Stimulated activated CD4-positive, alpha-beta T cell treated with anti-CD3 and anti-CD28 coated beads, Interleukin-15, amount 100 ng/mL, for 1 hour (primary cell): ENCODE measurements at places on chromosomes 1 and 21.

- DNase-seq, result no peak
Measured at GRCh38 chr1:111921948-111922347, 67.5 kb downstream of the KCND3 start.

DNA sequence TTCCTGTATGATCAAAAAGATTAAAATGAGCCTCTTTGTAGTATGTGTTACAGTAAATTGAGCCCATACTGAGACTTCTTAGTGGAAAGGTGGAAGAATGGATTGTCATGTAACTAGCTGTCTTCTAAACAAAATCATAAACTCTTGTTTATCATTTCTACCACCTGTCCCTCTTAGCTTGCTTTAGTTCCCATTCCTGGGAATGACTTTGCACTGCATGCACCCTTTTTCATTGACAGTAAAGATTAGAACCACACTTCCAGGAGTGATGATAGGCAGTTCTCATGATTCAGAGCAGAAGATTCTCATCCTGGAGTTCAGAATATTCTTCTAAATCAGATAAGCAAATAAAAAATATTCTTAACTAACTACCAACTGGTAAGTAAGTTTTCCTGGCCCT is 28.0 kb downstream of the DENND2D start:
- DNase-seq, result no peak

DNA sequence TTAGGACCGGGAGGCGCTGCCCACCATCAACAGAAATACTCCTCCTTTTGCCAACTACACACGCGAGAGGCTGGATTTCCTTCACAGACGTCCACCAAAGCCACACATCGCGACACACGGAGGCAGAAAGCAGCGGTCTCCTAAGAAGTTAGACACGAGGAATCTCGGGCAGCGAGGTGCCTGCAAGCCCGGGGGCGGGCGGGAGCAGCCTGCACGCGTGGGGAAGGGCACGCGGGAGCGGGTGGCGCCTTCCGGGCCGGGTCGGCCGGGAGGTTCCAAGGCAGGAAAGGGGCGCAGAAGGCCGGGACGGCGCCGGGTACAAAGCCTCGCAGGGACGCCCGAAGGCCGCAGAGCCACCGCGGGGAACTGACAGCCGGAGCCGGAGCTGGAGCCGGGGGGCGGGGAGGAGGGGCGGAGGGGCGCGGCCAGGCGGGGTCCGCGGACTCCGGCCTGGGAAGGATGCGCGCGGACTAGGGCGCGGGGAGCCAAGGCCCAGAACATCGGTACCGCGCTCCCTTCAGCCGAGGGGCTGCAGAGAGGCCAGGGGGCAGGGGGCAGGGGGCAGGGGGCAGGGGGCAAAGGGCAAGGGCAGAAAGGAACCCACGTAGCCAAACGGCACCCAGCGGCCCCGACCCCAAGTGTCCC is 722 bp downstream of the NPHP4 start:
- DNase-seq, result peak; percentile 21

DNA sequence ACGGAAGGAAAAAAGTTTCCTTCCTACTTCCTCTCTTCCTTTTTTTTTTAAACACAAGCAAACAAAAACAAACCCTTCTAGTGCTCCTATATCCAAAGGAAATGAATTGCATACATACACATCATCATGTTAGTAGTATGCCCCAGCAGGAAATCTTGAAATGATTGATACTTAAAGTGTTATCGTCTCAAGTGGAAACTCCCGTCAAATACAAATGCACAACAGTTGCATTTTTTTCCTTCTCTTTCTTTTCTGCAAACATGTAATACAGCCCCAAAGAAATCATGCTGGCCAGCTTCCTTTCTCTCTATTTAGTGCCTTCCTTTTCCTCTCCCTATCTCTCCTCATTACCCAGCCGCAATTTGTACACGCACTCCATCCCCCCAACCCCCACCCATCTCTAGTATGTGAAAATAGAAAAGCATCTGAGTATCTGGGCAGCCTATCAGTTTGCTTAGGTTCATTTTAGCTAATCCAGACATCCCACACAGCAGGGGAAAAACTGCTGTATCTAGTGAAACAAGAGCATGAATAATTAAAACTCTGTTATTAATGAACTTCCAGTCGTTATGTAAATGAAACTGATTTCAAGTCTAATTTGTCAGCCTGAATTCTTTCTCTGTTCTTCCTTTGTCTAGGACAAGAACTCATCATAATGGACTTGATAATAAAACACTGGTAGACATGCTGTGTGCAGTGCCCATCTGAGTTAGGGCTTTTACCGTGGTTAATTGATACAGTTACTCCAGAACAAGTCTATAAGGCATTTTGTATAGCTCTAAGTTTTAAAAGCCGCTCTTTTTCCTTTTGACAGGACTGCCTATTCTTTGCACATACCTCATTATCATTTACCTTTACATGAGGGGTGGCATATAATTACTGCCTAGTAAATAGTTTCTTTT is 336.5 kb upstream of the ADGRL2 start:
- DNase-seq, result no peak

DNA sequence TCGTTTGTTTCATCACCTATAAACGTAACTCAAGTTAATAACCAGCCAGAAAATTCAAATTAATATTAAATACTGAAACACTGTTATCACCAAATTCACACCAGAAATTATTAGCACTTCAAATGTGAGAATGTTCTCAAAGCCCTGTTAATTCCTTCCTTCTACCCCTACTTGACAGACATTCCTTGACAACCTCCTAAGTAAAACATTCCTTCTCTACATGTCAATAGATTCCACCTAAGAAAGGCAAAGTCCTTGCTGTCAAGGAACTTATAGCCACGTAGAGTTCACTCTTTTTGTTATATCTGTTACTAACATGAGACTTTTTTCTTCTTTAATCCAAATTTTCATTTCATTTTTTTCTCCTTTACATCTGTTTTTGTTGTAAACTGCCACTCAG is 441.5 kb downstream of the SMYD3 start:
- no peak for DNase-seq

- no peak for DNase-seq
Measured at GRCh38 chr1:243739335-243740003, 110.6 kb downstream of the AKT3 start.

- no peak for DNase-seq
Measured at GRCh38 chr1:89037186-89037585, 14.5 kb upstream of the GBP3 start.

GRCh38 chr1:12658531-12659453 is 14.9 kb downstream of the AADACL4 start:
- peak; percentile 42 for DNase-seq

GRCh38 chr1:88610687-88611086 is 73.4 kb upstream of the PKN2 start:
- no peak for DNase-seq

DNA sequence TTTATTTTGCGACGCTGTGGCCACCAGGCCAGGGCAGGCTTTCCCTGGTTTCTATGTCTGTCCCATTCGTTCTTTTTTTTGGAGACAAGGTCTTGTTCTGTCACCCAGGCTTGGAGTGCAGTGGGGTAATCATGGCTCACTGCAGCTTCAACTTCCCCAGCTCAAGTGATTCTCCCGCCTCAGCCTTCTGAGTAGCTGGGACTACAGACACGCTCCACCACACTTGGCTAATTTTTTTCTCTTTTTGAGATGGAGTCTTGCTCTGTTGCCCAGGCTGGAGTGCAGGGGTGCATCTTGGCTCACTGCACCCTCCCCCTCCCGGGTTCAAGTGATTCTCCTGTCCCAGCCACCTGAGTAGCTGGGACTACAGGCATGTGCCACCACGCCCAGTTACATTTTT is 43.4 kb upstream of the WNT4 start:
- DNase-seq, result no peak

DNA sequence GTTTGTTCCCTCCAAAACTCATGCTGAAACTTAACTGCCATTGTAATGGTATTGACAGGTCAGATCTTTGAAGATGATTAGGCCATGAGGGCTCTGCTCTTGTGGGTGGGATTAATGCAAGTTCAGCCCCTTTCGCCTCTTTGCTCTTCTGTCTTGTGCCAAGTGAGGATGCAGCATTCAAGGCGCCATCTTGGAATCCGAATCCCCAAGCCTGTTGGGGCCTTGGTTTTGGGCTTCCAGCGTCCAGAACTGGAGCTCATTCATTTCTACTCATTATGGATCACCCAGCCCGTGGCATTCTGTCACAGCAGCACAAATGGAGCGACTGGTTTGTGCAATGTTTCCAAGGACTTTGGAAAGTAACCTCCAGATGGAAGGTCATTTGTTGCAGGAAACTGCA is 5.6 kb downstream of the TTC34 start:
- no peak for DNase-seq

DNA sequence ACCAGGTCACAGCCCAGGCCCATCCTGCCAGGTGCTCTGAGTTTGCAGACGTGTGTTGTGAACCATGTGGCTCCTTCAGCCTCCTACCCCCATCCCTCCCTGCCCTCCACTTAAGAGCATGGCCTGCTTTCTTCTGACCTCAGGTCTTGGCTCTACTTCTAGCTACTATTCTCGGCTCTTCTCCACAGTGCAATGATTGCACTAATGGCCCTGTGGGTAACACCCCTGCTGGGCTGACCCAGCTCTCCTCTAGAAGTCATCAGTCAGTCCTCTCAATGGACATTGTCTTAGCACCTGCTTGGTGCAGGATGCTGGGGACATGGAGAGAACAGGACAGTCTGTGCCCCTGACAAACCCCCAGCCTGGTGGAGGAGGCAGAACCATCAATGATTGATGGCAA is 22.2 kb upstream of the IFFO2 start:
- no peak for DNase-seq

- DNase-seq, result no peak
Measured at GRCh38 chr1:100622037-100622436, 84.1 kb downstream of the GPR88 start.

- peak; percentile 49 for DNase-seq
Measured at GRCh38 chr1:26287033-26287711, 7.3 kb downstream of the SH3BGRL3 start.

DNA sequence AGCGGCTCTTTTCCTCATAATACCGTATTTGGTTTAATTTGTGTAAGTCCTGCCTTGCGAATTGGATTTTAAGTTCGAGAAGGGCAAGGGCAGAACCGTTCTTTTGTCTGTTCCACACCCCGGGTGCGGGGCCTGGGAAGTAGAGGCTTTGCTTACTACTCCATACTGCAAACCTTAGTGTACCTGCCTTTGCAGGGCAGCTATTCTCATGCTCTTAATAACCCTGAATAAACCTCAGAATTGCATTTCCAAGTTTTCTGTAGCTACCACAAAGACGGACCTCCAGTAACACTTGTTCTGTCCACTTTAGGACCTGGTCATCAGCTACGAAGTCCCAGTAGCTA is 657 bp upstream of the HNRNPU start:
- DNase-seq, result no peak

- DNase-seq, result peak; percentile 18
Measured at GRCh38 chr1:229557913-229558414, 543 bp downstream of the ABCB10 start.

GRCh38 chr1:108644984-108645383 is 15.9 kb downstream of the HENMT1 start:
- no peak for DNase-seq
